IMR-90 (cell line): ENCODE measurements at places on chromosomes 6 and 20.

DNA sequence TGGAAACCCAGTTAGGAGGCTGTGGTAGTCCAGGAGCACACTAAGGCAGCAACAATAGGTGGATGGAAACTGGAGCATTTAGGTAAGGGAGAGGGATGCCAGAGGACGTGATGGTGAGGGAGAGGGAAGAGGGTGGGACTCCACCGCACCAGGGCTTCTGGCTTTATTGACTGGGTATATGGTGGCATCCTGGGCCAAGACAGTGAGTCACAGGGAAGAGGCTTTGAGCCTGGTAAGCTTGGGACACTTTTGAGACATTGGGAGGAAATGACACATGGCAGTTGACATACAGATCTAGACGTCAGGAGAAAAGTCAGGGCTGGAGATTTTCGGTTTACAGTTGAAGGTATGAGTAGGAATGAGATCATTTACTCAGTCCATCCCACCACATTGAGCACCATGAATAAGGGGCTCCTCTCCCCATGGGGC lies 14.9 kb downstream of the NT5E start:
- H3K4me3 ChIP-seq: no peak overlapping the region
- peak overlapping the region; percentile 69 for H3K27ac ChIP-seq
- DNase-seq: peak; percentile 98
- no peaks in the 10 kb centered on the region for H3K27me3 ChIP-seq

DNA sequence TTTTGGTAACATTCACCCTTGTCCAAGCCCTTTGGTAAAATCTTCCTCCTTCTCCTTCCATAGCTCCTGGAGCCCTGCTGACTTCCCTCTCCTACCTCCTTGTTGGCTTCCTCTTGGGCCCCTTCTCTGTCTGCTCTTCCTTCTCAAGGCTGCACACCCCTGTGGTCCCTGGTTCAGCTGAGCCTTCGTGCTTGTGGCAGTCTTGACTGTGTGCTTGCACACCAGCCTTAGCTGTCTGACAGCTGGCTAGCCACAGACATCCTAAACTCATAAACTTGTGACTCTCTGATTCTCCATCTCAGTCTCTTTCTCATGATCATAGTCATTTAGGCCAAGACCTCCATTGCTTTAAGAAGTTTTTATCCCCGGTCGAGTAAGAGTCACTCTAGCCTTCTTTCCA lies 37.1 kb downstream of the DHX35 start:
- peaks cover 48% of the 10 kb centered on the region for H3K36me3 ChIP-seq
- no peak overlapping the region for H3K27ac ChIP-seq
- H3K4me3 ChIP-seq: no peak overlapping the region
- DNase-seq: no peak
- H3K4me1 ChIP-seq: no peaks in the 10 kb centered on the region

DNA sequence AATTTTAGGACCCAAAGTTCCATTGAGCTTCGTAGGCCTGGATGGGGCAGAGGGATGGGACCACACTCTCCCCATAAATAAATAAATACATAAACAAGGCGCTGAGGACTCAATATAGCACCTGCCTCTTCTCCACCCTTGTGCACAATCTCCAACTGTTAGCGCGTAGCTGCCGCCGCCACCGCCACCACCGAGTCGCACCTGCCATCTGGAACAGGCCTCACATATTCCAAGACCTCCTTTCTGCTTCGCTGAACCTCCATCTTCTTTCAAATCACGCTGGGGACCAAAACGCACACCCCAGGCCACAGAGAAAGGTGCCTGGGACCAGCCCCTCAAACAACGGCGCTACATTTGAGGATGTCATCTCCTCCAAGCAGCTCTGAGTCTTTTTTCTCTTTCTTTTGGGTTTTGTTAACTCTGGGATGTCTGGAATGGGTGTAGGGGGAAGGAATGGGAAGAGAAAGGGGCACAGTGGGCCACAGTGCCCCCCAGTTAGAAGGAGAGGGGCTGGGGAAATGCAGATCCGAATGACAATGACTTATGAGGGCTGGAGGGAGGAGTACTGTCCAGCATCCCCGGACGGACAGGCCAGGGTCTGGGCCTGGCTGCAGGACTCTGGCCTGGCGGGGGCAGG lies 49.7 kb downstream of the NOL4L start:
- H3K4me3 ChIP-seq: no peak overlapping the region
- H3K27me3 ChIP-seq: peaks cover 30% of the 10 kb centered on the region
- DNase-seq: no peak
- H3K36me3 ChIP-seq: no peaks in the 10 kb centered on the region
- no peak overlapping the region for H3K27ac ChIP-seq
- H3K4me1 ChIP-seq: peaks cover 4% of the 10 kb centered on the region; the same call in 1 of the 2 replicates

DNA sequence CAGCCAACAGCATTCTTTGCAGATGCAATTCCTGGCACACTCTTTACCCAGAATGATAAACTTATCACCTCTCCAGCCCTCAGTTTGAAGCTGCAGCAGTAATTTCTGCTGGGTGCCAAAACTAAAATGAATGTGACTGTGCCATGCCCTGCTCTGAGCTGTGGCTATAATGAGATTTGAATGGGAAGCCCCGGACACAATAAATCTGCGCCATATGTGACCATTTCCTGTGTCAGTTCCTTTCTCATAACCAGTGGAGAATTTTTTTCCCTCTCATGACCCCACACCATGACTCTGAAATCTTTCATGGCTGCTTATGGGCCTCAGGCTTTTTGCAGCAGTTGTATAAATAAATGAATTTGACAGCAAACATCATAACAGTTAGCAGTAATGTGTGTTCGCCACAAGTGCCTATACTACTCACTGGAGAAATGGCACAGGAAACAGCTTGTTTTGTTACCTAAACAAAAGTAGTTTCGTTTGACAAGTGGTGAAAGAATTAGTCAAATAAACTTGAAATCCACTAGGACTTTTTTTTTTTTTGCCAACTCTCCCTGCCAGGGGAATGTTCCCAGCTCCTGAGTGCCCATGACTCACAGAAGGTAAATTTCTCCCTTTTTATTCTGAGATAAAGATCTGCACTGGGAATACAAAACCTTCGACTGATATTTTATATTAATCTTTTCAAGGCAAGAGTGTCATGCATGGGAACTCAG lies 408.4 kb downstream of the PKHD1 start:
- DNase-seq: no peak
- no peak overlapping the region for H3K4me3 ChIP-seq
- no peaks in the 10 kb centered on the region for H3K4me1 ChIP-seq

GRCh38 chr6:157089258-157089657 lies 234.1 kb downstream of the TMEM242 start:
- peaks cover 8% of the 10 kb centered on the region for H3K36me3 ChIP-seq
- no peak overlapping the region for H3K27ac ChIP-seq
- H3K4me3 ChIP-seq: no peak overlapping the region
- DNase-seq: peak; percentile 60

- H3K36me3 ChIP-seq: peaks cover 12% of the 10 kb centered on the region
- H3K27me3 ChIP-seq: no peaks in the 10 kb centered on the region
- peak overlapping the region; percentile 98 for H3K27ac ChIP-seq
- peak overlapping the region; percentile 84 for H3K4me3 ChIP-seq
- peaks cover 4% of the 10 kb centered on the region for H3K4me1 ChIP-seq
These were observed 754 bp downstream of the HDDC2 start for GRCh38 chr6:125300992-125301434.
